Fibroblast of skin of back (primary cell): ENCODE measurements at places on chromosomes 16 and 17.
A peak's percentile ranks its signal among the peaks of the same experiment; 100 is the strongest.

DNA sequence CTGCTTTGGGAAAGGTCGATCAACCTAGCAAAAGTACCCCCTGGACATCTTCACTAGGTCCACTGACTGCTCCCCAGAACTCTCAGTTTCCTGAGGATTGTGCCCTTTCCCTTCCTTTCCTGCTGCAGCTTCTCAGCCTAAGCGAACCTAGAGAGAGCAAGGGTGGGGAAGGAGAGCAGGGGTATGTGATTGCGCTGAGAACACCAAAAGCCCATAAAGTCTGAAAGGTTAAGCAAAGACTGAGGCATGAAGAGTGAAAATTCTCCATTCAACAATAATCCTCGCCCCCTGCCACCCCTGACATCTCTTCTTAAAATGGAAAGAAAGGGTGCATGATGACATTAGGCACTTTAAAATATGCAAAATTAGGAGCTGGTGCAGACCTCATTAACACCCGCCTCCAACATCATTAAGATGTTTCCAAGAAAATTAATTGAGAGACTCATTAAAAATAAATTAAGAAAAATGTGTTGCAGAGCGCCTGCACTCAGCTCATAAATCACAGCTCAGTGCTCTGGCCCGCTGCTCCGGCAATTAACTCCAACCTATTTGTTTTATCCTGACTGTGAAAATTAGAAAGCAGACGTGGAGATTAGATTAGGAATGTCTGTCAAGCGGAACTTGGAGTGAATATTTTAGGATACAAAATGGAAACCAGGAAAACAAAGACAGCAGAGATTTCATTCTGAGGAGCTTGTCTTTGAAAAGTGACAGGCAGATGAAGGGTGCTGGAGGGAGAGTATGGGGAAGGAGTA, 49.1 kb upstream of the PMFBP1 start:
- no peak for DNase-seq

DNA sequence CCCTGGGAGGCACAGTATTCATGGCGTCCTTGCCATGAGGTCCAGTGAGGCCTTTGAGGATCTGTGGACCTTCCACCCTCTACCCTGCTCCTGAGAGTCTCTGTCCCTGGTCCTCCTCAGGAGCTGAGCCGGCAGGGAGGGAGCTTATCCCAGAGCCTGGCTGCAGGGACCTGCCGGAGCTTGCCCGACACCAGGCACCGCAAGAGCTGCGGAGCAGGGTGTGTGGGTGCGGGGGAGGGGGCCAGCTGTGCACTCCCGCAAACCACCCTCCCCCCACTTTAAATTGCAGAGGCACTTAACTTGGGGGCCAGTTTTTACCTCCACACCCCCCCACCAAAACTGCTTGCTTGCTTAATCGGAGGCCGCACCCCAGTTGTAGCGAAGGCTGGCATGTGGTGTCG, 609 bp upstream of the ZNF750 start:
- DNase-seq, result no peak

DNA sequence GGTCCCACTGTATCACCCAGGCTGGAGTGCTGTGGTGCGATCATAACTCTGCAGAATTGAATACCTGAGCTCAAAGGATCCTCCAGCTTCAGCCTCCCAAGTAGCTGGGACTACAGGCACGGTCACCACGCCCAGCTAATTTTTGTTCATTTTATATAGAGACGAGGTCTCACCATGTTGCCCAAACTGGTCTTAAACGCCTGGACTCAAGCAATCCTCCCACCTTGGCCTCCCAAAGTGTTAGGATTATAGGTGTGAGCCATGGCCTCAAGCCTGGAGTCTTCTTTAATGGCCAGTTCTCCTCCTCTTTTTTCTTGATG, 484 bp downstream of the CD300LB start:
- DNase-seq, result no peak

- no peak for DNase-seq
Measured at GRCh38 chr16:3088450-3088849, 10.6 kb downstream of the ZSCAN10 start.

GRCh38 chr16:75566040-75566757, at the start of gene GABARAPL2:
GABARAPL2 (plus strand) TSS chr16:75566379; CDS start chr16:75566487, 108 bp downstream.
- peak; percentile 70 for DNase-seq

GRCh38 chr16:86392436-86393152, 117.7 kb upstream of the FOXF1 start:
- no peak for DNase-seq

- peak; percentile 13 for DNase-seq
Measured at GRCh38 chr17:71649941-71650350, 470.9 kb upstream of the SOX9 start.

DNA sequence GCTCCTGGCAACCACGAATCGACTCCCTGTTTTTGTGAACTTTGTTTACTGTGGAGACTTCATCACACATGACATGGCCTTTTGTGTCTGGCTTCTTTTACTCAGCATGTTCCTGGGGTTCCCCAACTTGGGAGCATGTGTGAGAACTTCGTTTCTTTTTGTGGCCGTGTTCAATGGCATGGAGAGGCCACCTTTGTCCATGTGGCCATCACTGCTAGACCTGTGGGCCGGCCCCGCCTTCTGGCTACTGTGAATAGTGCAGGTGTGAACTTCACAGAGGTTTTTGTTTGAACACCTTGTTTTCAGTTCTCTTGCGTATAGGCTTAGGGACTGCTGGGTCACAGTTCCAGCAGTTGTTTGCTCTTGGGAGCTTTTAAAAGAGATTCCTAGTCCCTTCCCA, 5.7 kb upstream of the SLC38A8 start:
- no peak for DNase-seq

GRCh38 chr17:42408061-42408460, 15.0 kb downstream of the CAVIN1 start:
- no peak for DNase-seq

GRCh38 chr16:66901626-66902025, 17.1 kb downstream of the CDH16 start:
- DNase-seq, result no peak

GRCh38 chr17:61205931-61206330, 193.7 kb upstream of the TBX2 start:
- DNase-seq, result peak; percentile 20

GRCh38 chr17:44927696-44928095, 12.4 kb upstream of the GFAP start:
- DNase-seq, result no peak

DNA sequence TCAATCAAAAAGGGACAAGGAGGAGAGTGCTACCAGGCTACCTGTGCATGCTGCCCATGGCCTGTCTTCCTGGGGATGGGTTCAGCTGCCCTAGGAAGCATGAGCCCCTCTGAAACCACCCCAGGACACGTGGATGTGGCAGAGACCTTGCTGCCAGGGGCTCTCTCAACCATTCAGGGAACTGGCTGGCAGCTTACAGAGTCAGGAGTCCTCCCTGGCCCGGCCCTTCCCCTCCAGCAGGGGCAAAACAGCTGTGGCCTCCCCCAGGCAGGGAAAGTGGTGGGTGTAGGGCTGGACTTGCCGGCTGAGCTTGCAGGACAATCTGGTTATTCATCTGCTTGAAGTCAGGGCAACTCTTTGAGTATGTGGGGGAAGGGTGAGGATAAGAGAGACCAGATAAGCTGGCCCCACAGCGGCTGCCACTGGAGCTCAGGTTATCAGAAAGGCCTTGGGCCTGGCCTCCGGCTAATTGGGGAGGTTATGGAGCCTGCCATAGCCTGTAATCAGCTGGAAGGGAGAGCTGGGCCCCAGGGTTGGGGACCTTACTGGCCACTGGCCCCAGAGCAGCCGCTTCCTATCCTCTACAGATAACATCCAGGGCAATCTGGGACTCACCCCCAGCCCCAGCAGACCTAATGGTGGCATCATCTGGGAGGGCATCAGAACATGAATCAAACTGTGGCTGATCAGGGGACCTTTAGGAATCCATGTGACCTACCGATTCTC, 5.6 kb upstream of the TBX2 start:
- no peak for DNase-seq
